ENCODE measurements at places on chromosomes 6 and 20.

GRCh38 chr6:4587171-4587570 lies 189.0 kb upstream of the CDYL start:
- DNase-seq = no peak

DNA sequence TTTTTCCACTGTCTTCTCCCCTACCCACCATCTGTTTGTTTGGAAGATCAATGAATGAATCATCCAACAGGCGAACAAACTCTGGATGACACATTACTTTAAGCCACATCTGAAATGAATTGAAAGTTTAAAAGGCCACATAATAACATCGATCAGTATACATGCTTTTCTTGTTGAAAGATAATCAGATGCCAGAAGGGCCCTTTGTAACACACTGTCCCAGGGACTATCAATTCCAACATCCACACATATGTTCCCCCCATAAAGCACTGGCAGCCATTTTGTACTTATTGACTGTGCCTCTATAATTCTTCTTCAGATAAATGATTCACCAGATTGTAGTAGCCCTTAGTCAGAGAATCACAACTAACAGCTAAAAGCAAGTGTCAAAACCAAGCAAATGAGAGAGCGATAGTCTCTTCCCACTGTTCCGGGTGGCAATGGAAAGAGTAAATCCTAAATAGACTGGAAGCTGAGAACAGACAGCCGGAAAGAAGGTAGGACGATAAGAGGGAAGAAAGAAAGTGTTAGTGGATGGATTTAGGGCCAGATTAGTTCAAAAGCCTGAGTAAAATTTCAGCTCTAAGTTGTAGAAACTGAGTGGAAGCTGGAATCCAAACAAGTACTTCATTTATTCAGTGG lies 184.9 kb upstream of the TENT5A start:
- DNase-seq = no peak

DNA sequence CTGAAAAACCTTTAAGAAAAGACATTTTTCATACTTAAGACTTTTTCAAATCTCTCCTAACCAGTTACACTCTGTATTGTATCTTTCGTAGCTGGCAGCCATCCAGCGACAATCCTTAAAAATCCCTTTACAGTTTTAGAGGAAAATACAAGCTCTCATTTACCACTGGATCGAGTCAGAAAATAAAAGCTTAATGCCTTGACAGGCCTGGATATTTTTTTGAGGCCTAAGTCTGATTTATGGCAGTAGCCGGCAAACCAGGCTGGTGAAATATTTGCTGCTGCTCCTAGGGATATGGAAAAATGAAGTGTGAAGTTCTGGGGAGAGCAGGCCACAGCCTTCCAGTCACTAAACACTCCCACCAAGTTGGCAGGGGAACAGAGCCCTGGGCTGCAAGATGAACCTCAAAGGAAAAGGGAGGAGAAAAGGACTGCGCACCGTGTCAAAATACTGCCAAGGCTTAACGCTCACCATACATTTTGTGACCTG lies 213.0 kb upstream of the SUPT3H start:
- DNase-seq = no peak

DNA sequence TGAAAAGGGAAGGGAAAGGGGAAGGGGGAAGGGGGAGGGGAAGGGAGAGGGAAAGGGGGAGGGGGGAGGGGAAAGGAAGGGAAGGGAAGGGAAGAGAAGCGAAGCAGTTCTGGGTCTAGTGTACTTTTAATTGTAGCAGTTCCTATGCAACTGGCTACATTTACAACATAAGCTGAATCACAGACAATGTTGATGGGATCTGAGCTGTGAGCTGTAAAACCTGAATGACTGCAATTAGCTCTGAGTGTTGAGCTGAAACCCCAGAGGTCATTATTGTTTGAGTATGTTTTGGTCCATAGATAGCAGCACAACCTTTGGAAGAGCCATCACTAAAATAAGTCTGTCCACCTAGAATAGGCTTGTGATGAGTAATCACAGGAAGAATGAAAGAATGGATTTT lies 7.2 kb upstream of the ABHD12 start:
- no peak for DNase-seq

DNA sequence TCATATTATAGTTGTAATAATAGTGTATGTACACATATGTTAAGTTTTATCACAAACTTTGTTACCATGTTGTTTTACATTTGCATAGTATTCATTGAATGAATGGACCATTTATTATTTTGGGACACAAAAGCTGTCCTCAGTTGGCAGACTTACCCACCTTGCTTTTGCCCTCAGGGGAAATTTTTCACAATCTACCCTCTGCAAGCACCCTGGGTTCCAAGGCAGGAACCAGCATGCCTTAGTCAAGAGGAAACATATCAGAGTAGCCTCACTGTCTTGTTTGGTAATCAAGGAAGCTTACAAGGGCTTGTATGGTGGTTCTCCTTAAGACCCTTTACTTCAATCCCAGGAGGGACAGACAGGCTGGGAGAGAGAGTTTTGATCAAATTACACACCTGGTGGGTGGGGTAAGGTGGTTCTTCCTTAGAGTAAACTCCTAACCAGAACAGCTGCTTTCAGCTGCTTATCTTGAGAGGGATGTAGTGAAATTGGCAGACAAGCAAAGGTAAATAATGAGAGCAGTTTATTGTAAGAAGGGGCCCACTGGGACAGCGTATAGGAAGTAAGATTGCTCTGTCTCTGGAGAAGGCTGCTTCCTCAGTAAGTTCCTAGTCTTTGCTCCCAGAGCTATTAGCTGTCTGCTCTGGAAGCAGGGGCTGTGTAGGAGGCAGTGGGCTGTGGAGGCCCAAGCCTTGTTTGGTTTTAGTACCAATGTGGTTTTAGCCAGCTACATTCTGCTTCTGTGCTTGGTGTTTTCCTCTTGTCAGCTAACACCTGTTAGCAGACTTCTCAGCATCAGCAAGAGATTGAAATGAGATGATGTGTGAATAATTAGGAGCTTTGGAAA lies 31.1 kb downstream of the BRPF3 start:
- no peak for DNase-seq

DNA sequence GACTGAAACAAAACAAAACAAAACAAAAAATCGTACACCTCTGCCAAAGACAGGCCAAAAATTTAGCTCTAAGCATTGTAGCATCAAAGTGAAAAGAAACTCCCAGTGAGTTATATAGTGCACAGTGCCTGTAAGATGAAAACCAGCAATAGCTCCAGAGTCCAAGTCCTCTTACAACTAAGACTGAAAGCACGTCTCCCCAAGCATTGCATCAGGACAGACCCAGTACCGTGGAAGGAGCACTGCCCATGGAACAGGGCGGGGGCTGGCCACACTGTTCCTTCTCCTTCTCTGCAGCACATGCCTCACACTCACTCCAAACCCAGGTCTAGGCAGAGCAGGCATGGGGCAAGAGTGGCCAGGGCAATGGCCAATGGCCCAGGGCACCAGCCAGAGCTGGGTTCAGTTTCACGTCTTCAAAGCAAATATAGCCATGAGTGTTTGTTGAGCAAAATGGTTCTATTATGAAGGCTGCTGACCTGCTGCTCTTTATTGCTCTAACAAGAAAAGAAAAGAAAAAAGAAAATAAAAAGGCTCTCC lies 72.2 kb upstream of the PBOV1 start:
- no peak for DNase-seq
